Right forelimb (tissue), 1 donor: ENCODE measurements at places on chromosomes 5 and 9.

DNA sequence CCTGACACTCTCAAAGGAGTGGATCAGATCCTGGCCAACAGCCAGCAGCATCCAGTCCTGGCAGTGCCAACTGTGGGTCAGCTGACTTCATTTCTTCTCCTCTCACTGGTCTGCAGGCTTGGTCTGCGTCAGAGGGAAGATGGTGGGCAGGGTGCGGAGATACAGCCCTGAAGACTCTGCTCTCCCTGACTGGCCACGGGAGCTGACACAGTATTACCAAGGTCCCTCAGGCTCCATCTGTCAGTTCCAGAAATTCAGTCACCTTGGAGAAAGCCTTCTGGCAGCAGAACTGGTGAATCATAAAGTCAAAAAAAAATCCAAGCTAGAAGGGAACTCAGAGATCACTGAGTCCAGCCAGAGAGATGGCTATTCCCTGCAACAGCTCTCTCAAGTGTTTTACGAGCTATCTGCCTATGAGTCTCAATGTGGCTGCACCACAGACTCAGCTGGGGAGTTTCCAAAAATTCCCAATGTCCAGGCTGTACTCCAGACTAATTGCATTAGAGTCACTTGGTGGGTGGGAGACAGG is 27.9 kb downstream of the C1QTNF2 start:
- no peak for DNase-seq

- DNase-seq: no peak
Observed at GRCh38 chr5:84381502-84382362, 2.9 kb downstream of the EDIL3 start.

GRCh38 chr9:107547303-107547702 is 57.7 kb upstream of the KLF4 start:
- no peak for DNase-seq

GRCh38 chr5:167905919-167906853 is 385.3 kb upstream of the WWC1 start:
- no peak for DNase-seq

- no peak for DNase-seq
Observed at GRCh38 chr5:33300209-33300742, 140.5 kb upstream of the TARS1 start.
